Psoas muscle (tissue), 8 donors: ENCODE measurements at places on chromosomes 12 and 14.

GRCh38 chr12:76636121-76636692, 76.6 kb upstream of the OSBPL8 start:
- no peak for DNase-seq

- DNase-seq, result peak; percentile 71
Observed at GRCh38 chr12:21823581-21823980, 49.1 kb upstream of the KCNJ8 start.

DNA sequence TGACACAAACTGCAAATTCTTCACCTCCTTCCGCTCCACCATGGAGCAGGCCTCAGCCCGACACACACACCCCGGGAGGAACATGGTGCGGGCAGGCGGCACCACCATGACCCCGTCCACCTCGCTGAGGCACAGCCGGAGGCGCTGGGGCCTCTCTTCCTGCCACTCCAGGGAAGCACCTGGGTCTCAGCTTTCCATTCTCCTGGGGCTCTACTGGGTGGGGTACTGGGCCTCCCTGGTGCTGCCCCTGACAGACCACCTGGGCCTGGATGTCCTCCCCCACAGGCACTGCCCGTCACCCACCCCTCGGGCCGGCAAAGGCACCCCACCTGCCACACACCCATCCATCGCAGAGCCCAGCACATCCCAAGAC, 9.9 kb downstream of the AKT1 start:
- DNase-seq, result no peak

DNA sequence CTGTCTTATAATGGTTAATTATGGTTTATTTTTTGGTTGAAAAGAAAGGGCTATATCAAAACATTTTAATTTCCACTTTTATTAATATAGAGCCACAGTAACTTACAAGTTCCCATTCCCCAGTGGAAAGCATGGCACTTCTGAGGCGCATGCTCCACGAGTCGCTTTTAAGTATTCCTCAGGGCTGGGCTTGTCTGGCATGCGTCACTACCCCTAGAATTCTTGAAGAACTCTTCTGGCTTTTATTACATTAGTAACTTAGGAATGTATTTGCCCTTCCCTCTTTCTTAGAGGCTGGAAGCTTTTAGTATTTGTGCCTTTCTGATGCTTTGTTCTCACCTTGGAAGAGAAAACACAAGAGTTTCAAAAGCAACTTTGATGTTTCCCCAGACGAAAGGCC, 81.1 kb downstream of the ESR2 start:
- no peak for DNase-seq

- peak; percentile 26 for DNase-seq
Observed at GRCh38 chr14:32078023-32078857, 1.1 kb downstream of the ARHGAP5 start.
